ENCODE measurements at places on chromosomes 3 and 15.

DNA sequence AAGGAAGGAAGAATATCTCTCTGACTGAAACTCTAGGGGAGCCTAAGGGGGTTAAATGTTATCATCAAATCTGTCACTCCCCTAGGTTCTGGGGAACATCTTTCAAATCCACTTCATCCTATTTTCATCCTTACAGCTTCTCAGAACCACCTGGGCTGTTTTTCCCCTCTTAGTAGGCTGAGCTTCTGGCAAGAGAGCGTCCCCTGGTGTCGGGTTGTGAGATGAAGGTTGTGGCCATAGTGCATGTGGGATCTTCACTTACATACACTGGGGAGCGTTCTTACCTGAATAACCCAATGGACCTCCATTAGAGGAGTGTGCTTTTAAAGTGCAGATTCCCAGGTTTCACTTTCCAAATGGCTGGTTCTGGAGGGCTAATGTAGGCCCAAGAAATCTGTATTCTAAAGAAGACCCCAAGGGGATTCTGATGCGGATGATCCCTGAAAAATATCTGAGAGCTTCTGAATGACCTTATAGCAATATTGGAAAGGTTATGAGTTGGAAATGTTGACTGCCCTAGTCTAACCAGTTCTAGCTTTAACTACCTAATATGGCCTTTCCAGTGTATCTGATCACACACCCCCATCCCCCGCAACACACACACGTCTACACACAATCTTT lies 663.7 kb downstream of the AGBL1 start:
- H3K27ac ChIP-seq = no peak overlapping the region
- DNase-seq = peak; percentile 17
- no peaks in the 10 kb centered on the region for H3K4me1 ChIP-seq

- DNase-seq = no peak
- H3K27me3 ChIP-seq = no peaks in the 10 kb centered on the region
- H3K27ac ChIP-seq = no peak overlapping the region
Measured at GRCh38 chr15:66126456-66126855, 127.1 kb downstream of the MEGF11 start.

DNA sequence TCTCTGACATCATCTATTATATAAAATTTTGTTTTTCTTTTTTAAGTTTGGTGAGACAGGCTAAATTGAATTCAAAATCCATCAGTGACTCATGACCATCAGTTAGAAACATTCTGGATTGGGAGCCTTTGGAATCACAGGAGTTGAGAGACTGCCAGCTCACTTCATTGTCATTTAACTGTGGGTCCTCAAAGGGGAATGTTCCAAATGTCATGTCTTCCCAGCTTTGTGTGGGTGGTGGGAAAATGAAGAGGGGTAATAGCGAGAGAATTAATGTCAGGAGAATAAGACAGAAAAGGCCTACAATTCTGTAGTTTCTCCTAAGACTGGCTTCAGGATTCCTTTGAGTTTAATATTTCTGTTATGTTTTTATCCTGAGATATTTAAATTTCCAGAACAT lies 1051.9 kb downstream of the FHIT start:
- DNase-seq = no peak
- H3K27ac ChIP-seq = no peak overlapping the region
- no peaks in the 10 kb centered on the region for H3K4me1 ChIP-seq
- H3K27me3 ChIP-seq = no peaks in the 10 kb centered on the region

- no peaks in the 10 kb centered on the region for H3K4me1 ChIP-seq
- no peaks in the 10 kb centered on the region for H3K36me3 ChIP-seq
- no peak for DNase-seq
- no peak overlapping the region for H3K4me3 ChIP-seq
- H3K27me3 ChIP-seq = no peaks in the 10 kb centered on the region
Measured at GRCh38 chr3:114896978-114897377, 250.1 kb downstream of the ZBTB20 start.

DNA sequence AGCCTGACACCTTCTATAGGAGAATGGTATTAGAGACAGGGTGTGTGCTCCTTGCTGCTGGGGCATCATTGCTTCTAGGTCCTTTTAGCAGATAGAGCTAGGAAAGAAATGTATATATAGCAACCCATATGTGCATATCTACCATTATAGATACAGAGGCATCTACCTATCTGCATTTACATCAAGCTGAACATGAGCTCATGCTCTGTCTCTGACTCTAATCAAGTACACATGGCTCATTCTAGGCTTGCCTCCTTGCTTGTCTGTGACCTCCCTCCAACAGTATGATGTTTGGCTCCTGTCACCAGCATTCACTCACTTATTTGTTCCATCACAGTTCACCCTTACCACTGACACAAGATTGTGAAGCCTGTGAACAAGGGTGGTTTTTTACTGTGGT lies 133.4 kb downstream of the EEFSEC start:
- no peaks in the 10 kb centered on the region for H3K27me3 ChIP-seq
- no peak overlapping the region for H3K4me3 ChIP-seq
- no peaks in the 10 kb centered on the region for H3K36me3 ChIP-seq

DNA sequence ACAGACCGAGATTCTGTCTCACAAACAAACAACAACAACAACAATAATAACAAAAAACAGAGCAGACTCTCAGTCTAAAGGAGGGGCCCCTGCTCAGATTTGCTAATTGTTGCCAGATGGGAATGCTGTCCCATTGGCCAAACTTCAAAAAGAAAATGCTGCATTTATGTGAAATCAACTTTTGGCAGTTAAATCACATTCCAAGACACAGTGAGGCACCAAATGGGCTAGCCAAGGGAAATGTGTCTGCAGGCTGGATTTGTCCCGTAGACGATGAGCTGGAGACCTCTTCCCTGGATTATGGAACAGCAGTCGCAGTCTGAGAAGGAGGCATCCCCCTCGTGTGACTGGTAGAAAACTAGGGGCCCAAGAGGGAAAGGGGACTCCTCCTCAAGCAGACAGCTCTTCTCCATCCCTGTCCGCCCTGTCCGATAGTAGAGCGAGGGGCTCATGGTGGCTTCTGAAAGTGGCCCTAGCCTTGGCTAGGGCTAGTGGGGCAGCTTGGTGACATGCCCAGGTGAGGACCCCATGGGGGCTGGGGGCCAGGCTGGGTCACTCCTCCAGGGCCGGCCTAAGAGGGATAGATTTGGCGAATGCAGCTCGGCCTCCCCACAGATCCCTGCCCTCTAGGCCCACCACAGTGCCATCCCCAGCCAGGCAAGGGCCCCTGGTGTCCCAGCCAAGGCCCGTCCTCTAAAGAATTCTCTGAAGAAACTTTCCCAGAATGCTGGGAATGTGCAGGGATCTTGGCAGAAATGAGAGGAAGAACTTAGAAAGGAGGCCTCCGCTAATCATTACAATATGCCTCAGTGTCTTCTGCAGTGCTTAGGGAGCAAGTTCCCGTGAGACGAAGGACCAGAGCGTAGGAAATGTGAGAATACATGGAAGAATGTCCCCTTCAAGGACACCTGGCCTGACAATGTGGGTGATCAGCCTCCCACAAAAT lies 2.0 kb downstream of the SLC22A14 start:
- H3K36me3 ChIP-seq = no peaks in the 10 kb centered on the region
- H3K4me1 ChIP-seq = no peaks in the 10 kb centered on the region
- no peak overlapping the region for H3K4me3 ChIP-seq
- DNase-seq = no peak

- no peaks in the 10 kb centered on the region for H3K4me1 ChIP-seq
- no peak overlapping the region for H3K27ac ChIP-seq
- DNase-seq = no peak
- no peaks in the 10 kb centered on the region for H3K36me3 ChIP-seq
- no peak overlapping the region for H3K4me3 ChIP-seq
Measured at GRCh38 chr3:167484551-167484950, 10.7 kb upstream of the SERPINI2 start.

DNA sequence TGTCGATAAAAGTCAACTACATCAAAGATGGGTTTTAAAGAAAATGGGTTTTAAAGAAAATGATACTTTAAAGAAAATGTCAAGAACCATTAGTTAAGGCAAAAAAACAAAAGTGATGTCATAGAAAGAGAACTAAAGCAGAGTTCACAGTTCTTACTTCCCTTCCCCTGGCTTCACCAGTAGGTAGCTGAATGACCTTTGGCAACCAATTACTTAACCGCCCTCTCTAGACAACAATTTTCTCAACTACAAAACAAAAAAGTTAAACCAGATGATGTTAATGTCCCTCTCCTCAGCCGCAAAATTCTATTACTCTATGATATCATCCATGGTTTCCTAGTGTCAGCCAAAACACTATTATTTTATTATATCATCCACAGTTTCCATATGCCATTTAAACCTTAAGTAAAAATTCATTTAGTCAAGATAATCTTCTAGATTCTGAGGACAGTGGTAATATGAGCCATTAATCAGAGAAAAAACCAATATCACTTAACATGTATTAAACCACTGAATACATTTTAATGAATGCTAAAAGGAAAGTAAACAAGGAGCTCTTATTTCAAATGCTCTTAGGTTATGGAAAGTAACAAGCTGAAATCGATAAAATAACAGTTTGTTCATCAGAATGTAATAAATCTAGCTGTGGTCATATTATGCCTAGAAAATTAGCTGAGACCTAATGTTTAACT lies 13.1 kb downstream of the RYK start:
- DNase-seq = peak; percentile 47
- no peaks in the 10 kb centered on the region for H3K27me3 ChIP-seq
- H3K4me3 ChIP-seq = no peak overlapping the region

DNA sequence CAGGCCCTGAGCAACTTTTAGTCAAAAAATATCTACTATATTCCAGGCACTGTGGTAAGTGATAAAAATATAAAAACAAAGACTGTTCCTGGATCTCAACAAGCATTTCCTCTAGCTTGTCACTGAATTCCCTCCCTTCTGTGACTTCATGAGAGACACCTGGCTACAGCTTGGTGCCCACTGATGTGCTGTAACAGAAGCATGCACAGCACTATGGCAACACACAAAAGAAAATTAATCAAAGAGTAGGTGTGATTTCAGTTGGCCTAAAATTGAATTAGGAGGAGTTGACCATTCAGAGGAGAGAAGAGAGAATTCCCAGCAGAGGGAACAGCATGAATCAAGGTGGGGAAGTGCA lies 158.9 kb upstream of the LPP start:
- DNase-seq = no peak
- H3K4me3 ChIP-seq = no peak overlapping the region
- H3K27ac ChIP-seq = no peak overlapping the region
- H3K36me3 ChIP-seq = no peaks in the 10 kb centered on the region
- no peaks in the 10 kb centered on the region for H3K27me3 ChIP-seq

GRCh38 chr3:69338911-69339310 lies 47.0 kb downstream of the FRMD4B start:
- H3K4me3 ChIP-seq = no peak overlapping the region
- H3K27ac ChIP-seq = no peak overlapping the region
- no peaks in the 10 kb centered on the region for H3K36me3 ChIP-seq

DNA sequence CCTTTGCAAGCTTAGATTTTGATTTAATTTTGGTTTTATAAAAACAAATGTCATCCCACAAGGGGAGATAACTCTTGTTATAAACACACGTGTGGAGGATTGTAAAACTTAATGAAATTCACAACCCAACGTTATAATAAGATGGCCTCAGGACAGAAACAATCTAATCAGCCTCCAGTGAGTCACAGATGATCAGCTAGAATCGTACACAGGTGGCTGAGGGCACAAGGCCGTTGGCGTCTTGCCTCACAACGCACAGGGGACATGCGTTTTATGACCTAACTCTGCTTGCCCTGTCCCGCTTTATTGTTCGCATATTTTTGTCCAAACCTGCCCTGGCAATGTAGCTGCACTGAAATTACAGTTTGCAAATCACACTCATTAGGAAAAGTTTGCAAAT lies 121.9 kb upstream of the PDZRN3 start:
- H3K27ac ChIP-seq = no peak overlapping the region
- no peak overlapping the region for H3K4me3 ChIP-seq
- H3K36me3 ChIP-seq = no peaks in the 10 kb centered on the region
- no peaks in the 10 kb centered on the region for H3K4me1 ChIP-seq

DNA sequence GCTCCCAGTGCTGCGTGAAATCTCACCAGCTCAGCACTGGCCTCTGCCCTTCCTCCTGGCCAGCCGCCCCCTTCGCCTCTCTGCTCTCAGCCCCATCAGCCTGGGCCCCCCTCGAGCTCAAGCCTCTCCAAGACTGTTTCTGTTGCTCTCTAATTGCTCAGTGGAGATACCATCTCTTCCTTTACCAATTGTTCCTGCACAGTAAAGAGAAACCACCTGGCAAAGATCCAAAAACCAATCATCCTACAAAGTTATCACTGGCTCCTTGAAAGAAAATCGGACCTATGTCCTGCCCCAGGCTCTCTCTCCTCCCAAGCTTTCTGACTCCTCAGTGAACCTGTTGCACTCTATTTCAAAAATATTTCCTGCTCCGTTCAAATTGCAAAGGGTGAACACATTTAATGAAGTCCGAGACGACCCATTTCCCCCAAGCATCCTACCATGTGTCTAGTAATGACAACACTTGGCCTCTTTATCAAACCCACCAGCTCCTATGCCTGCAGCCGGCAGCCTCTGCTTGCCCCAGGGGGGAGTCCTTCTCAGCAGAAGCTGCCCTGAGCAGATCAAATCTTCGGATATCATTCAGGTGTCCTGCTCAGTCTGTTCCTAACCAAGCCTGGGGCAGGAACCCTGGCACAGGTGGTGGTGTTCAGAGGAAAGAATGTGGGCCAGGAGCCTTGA lies 53.7 kb upstream of the FAM174B start:
- no peaks in the 10 kb centered on the region for H3K27me3 ChIP-seq
- H3K4me1 ChIP-seq = peaks cover 3% of the 10 kb centered on the region
- H3K4me3 ChIP-seq = no peak overlapping the region
- DNase-seq = no peak
- no peaks in the 10 kb centered on the region for H3K36me3 ChIP-seq
- H3K27ac ChIP-seq = no peak overlapping the region

DNA sequence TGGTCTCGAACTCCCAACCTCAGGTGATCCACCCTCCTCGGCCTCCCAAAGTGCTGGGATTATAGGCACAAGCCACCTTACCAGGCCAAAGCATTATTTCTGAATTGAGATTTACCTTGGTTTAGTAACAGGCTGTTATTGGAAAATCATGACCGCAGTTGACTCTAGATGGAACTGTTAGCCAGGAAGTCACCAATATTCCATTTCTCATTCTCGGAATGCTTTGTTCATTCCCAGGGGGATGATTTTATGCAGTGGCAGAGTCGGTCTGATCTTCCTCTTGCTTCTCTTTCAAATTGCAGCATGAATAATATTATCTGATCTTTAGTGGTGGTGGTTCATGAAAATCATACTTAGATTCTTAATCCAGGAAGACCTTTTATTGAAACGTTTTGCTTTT lies 195.5 kb upstream of the MBNL1 start:
- H3K4me3 ChIP-seq = no peak overlapping the region
- H3K27me3 ChIP-seq = no peaks in the 10 kb centered on the region
- no peaks in the 10 kb centered on the region for H3K4me1 ChIP-seq
- no peak for DNase-seq
- H3K27ac ChIP-seq = no peak overlapping the region

GRCh38 chr15:59313641-59314332 lies 58.9 kb downstream of the MYO1E start:
- DNase-seq = no peak
- H3K36me3 ChIP-seq = no peaks in the 10 kb centered on the region
- H3K4me1 ChIP-seq = no peaks in the 10 kb centered on the region
- H3K27ac ChIP-seq = no peak overlapping the region
- no peak overlapping the region for H3K4me3 ChIP-seq

- no peaks in the 10 kb centered on the region for H3K27me3 ChIP-seq
- H3K4me1 ChIP-seq = no peaks in the 10 kb centered on the region
- no peak overlapping the region for H3K4me3 ChIP-seq
Measured at GRCh38 chr15:70823196-70823595, 30.8 kb downstream of the LARP6 start.

GRCh38 chr3:177465257-177465642 lies 268.0 kb upstream of the TBL1XR1 start:
- H3K4me3 ChIP-seq = no peak overlapping the region
- H3K27me3 ChIP-seq = no peaks in the 10 kb centered on the region
- peaks cover 12% of the 10 kb centered on the region for H3K4me1 ChIP-seq
- H3K27ac ChIP-seq = no peak overlapping the region
- DNase-seq = no peak

GRCh38 chr3:140599496-140599895 lies 78.4 kb upstream of the TRIM42 start:
- no peaks in the 10 kb centered on the region for H3K36me3 ChIP-seq
- DNase-seq = no peak
- H3K27ac ChIP-seq = no peak overlapping the region
- no peak overlapping the region for H3K4me3 ChIP-seq

All from trophoblast cell (in vitro differentiated cells and primary cell).